Central memory CD4-positive, alpha-beta T cell (primary cell): ENCODE measurements at places on chromosomes 6 and 20.

- DNase-seq, result no peak
Measured at GRCh38 chr20:24863356-24863755, 85.7 kb upstream of the CST7 start.

- DNase-seq, result no peak
Measured at GRCh38 chr20:62289131-62289530, 13.7 kb upstream of the ADRM1 start.

- DNase-seq, result no peak
Measured at GRCh38 chr20:23406880-23407279, 14.4 kb downstream of the NAPB start.

DNA sequence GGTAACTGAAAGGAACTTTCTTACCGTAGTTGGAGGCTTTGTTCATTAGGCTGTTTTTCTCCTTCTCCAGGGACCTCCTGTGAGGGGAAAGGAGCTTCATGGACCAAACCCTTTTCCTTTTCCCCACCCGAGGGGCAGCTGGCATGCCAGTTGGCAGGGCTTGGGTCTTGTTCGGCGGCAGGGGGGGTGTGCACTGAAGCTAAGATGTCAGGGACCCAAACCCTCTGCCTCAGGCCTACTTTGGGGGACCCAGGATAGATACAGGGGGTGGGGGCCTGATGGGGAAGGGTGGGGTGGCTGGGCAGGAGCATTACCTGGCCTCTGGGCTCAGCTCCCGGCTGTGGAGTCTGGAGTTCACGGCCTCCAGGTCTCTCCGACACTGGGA lies 14.9 kb downstream of the CCDC167 start:
- no peak for DNase-seq

- DNase-seq, result no peak
Measured at GRCh38 chr20:32621891-32622584, 36.9 kb upstream of the NOL4L start.

DNA sequence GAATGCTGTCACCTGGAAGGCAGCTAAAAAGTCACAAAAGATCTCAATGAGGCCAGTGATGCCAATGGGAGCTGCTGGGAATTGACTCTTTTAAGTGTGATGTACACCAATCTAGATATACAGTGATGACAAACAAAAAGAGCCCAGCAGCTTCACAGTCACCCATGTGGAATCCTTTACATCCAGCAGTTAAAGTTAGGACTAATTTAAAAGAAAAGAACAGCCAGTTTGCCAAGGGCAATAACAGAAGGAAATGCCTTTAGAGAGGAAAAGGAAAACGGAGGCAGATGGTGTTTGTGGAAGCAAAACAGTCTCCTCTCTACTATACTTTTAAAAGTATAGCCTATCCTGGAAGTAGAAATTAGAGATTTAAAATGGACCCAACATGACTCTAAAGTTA lies 873.5 kb downstream of the EPHA7 start:
- no peak for DNase-seq

DNA sequence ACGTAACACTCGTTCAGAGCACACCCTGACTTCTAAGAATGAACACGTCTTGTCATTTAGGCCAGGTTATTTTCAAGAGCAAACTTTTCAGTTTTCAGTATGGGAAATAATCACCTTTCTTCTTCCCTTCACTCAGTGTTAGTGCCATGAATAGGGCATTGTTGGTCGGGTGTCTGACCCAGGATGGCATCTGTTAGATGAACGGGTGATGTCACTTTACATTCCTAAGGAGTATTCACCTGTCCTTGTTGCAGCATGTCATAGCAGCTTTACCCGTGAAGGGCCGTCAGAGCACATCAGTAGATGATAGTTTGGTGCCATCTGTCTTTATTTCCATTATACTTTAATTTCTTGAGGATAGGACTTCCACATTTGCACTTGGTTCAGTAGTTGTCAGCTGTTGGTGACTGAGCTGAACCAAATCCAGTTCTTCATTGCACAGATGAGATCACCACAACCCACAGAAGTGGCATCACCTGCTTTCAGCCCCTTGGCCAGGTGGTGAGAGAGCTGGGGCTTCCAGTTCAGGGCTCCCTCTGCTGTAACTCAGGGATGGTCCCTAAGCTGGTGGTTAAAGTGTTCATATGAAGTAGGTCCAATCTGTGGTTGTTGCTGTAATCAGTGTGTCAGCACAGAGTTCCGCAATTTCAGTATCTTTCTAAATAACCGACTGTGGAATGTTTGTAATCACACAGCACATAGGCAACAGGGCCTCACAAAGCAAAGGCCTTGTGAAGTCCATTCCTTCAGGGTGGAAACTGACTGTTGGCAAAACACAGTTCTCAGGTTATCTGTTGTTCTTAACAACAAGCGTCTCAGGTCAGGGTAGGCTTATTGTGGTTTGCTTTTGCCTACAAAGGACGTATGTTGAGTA lies 68.2 kb downstream of the FAM120B start:
- DNase-seq, result no peak

GRCh38 chr6:35049156-35049735 lies 91.9 kb downstream of the TCP11 start:
- DNase-seq, result no peak

GRCh38 chr6:28206527-28206926 lies 18.5 kb upstream of the ZSCAN9 start:
- no peak for DNase-seq

DNA sequence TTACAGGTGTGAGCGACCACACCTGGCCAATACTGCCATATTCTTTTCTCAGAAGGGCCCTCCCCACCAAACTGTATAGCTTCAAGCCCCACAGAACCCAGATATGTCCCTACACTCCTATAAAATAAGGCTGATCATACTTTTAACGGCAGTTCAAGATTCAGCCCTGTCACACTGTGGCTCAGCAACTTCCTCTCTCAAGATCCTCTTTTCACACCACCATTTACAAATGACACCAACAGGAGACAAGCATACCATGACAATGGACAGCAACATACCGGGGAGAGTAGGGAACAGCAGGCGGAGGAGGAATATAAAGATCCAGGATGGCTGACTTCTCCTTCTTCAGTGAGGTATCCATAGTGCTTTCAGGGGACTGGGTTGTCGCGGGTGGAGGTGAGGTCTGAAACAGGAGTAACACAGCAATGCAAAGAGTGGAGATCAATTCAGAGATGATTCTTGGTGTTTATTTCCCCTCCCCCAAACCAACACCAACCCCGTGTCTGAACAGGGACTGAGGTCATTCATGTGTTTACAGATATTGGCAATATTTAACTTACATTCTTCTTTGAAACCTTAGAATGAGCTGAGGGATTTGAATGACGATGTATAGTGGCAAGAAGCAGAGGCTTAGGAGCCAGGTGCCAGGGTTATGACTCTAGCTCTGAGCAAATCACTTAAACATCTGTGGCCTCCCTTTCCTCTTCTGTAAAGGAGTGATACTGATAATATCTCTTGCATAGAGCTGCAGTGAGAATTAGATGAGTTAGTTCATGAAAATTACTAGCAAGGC lies 57.6 kb upstream of the IPCEF1 start:
- DNase-seq, result no peak

DNA sequence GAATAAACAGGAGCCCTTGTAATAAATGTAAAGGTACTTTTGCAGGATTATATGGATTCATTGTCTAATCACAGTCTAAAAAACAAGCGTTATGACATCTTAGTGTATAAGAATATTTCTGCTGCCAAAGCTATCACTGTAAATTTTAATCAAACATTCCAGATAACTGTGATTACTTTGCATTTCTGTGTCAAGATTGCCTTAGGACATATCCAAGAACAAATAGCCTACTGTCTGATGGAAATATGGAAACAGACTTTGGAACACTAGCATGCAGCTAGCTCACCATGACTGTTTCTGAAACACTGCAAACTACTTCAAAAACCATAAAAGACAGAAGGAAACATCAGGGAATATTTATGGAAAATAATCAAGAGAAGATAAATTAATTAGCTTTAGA lies 248.7 kb upstream of the ASCC3 start:
- DNase-seq, result no peak

DNA sequence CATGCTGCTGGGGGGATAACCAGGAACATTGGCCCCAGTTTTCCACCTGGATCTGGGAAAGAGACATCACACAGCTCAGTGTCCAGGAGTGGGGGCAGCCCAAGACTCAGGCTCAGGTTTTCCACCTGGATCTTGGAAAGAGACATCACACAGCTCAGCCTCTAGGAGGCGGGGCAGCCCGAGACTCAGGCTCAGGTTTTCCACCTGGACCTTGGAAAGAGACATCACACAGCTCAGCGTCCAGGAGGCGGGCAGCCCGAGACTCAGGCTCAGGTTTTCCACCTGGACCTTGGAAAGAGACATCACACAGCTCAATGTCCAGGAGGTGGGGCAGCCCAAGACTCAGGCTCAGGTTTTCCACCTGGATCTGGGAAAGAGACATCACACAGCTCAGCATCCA lies 361.6 kb downstream of the THBS2 start:
- no peak for DNase-seq

GRCh38 chr6:157760589-157761330 lies 62.3 kb upstream of the SNX9 start:
- DNase-seq, result no peak
